ENCODE measurements at places on chromosomes 13 and 19. TPM values are rescaled to one million over a fixed set of nuclear protein-coding genes. Genes with fewer than 3 reads are reported as not detected.

- no peak for DNase-seq
These were observed 858 bp upstream of the USP12 start for GRCh38 chr13:27172495-27172842.

DNA sequence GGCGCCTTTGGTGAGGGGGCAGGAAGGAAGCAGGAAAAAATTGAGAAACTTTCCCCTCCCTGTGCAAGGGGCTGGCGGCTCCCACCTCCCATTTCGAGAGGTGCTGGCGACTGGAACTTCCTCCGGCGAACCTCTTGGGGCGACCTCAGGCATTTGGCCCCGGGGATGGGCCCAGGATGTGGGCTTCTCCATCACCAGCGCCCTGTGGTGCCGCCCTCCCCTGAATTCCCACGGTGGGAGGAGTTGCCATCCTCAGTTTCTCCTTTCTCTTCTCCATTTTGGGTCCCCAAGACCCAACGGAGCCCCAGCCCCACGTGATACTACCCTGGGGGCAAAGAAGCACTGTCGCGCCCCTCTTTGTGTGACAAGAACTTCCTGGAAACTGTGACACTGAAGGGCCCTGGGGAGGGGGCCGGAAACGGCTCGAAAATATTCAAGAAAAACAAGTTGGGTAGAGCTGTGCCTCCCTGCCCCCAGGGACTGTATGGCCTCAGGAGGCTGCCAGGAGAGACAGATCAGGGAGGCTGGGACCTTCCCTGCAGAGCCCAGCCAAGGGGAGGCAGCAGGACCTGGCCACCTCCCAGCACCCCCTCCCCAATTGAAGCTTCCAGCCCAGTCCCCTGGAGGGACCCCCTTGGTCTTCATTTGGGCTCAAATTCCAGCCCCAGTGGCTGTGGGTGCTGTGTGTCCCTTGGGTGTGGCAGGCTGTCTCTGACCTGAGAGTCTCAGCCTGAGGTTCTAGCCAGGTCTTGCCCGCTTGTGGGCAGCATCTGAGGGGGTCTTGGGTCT is 16.2 kb upstream of the AP1M2 start:
- DNase-seq: no peak

GRCh38 chr13:49357694-49358093 is 86.2 kb downstream of the CAB39L start:
- DNase-seq: no peak

GRCh38 chr13:35484384-35484783 is 7.9 kb upstream of the MAB21L1 start:
- DNase-seq: no peak

- no peak for DNase-seq
These were observed 249.6 kb downstream of the TSHZ3 start for GRCh38 chr19:31099515-31100205.

DNA sequence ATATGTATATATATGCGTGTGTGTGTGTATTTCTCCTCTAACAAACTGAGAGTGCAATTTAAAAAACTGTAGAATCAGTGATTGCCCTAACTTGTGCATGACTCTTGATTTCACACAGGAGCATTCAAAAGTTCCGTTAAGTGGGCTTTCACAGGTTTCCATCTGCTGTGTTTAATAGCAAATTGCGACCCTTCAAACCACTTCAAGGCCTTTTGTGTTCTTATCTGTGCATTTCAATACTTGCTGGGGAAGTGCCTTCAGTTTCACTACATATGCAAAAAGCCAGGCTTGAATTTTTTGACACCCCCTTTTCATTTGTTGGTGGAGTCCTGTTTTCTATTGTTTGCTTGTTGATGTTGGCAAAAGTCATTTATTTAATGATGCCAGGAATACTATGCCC is 158.0 kb downstream of the TM9SF2 start:
- no peak for DNase-seq

The CCL25 gene
- total RNA-seq: not detected

DNA sequence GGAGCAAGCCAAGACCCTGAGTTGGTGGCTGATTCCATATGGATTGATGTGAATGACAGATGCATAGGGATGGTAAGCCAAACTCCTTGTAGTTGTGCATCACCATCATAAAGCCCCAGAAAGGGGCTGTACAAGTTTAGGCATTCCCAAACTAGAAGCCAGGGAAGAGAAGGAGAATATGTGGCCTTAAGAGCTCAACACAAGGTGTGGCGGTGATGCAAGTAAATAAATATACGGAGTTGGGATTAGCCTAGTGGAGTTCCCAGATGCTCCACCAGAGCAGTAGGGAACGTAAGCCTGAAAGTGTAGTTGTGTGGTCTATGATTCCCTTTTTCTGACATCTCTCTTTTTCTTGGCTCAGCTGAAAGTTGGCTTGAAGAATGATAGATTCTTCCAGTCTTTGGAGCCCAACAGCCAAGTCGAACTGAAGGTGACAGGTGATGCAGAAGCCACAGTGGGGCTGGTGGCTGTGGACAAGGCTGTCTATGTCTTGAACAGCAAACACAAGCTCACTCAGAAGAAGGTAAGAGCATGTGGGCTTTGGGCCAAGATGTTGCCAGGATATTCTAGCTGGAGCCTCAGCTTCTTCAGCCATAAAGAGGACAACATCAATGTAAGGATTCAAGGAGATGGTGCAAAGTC is 30.1 kb downstream of the RDH8 start:
- no peak for DNase-seq

- no peak for DNase-seq
These were observed 2.0 kb downstream of the RAB8A start for GRCh38 chr19:16113727-16114126.

The U2AF1L4 gene
- total RNA-seq: 6.6 TPM

DNA sequence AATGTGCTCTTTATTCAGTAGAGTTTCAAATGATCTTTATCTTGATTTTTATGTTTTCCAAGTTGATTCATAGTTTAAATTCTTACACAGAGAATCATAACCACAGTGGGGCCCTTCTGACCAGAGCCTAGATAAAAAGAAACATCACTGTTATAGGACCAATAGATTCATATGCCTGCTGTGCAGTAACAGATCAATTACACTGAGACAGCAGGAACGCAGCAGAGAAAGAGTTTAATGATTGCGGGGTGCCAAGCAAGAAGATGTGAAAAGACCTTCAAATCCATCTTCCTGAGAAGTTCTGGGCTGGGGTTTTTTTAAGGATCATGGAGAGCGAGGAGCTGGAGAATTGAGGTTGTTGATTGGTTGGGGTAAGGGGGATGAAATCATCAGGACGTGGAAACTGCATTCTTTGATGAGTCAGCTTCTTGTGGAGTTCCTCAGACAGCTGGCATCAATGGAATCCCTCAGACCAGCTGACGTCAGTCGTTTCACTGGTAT is 346.6 kb downstream of the TBC1D4 start:
- no peak for DNase-seq

The CIC gene
- 36.1 TPM for total RNA-seq

GRCh38 chr13:46041419-46041839 is 11.1 kb downstream of the ZC3H13 start:
- DNase-seq: no peak

- no peak for DNase-seq
These were observed 19.9 kb upstream of the GDF15 start for GRCh38 chr19:18366021-18366435.

- no peak for DNase-seq
These were observed 128.7 kb downstream of the TSHZ3 start for GRCh38 chr19:31220540-31220939.

DNA sequence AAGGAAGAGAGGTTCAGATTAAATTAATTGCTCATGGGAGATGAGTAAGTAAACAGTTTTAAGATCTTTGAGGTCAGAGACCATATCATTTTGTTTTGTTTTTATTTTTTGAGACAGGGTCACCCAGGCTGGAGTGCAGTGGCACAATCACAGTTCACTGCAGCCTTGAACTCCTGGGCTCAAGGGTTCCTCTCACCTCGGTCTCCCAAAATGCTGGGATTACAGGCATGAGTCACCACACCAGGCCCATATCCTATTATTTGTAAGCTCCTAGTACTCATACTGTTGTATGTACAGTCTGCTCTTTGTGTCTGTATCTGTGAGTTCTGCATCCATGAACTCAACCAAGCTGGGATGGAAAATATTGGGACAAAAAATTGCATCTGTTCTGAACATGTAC is 6.0 kb upstream of the RASL11A start:
- no peak for DNase-seq

DNA sequence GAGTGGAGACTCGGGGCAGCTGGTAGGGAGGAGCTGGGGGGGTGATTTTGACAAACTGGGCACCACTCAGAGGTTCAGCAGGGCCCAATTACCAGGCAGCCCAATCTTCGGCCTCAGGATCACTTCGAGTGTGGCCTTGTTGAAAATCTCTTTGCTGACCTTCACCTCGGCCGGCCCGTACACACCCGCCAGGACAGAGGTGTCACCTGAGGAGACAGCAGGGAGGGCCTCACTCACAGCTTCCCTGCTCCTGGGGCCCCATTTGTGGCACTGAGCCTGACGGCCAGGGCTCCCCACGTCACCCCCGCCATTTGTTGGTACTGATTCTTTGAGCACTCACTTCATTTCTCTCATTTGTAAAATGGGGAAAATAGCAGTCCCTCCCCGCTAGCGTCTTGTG is 4.4 kb downstream of the EXOSC5 start:
- no peak for DNase-seq

DNA sequence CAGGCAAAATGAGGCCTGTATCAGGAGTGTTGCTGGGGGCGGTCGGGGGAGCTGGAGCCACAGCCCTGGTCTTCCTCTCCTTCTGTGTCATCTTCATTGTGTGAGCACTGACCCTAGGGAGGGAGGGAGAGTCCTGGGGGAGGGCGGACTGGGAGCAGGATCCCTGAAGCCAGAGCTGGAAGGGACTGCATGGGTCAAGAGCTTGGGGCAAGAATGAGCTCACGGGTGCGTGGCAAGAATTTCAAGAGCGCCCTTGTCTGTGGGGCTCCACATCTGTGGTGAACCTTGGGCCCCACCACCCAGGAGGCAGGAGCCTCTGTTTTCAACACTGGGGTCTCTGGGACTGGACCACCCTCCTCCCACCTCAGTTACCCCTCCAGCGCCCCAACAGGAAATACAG is 4.7 kb downstream of the SIGLEC7 start:
- no peak for DNase-seq

The SIGLEC12 gene
- not detected for total RNA-seq

DNA sequence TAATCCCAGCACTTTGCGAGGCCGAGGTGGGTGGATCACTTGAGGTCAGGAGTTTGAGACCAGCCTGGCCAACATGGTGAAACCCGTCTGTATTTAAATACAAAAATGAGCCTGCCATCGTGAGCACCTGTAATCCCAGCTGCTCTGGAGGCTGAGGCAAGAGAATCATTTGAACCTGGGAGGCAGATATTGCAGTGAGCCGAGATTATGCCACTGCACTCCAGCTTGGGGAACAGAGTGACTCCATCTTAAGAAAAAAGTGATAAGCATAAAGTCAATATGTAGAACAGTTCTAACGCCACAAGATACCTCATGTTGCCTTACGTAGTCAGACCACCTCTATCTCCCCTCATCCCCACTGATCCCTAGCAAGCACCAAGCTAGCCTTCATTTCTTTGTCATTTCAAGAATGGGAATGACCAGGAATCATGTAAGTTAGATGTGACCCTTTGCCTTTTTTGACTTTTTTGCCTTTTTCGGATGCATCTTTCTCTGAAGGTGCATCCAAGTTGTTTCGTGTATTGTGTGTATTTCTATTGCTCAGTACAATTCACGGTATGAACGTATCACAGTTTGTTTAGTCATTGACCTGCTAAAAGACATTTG is 6.4 kb downstream of the RPL21 start:
- DNase-seq: no peak

The KRTDAP gene
- 687 TPM for total RNA-seq

GRCh38 chr19:1093811-1094553 is 1.2 kb downstream of the POLR2E start:
- DNase-seq: no peak

The SHC2 gene
- total RNA-seq: 26.0 TPM

DNA sequence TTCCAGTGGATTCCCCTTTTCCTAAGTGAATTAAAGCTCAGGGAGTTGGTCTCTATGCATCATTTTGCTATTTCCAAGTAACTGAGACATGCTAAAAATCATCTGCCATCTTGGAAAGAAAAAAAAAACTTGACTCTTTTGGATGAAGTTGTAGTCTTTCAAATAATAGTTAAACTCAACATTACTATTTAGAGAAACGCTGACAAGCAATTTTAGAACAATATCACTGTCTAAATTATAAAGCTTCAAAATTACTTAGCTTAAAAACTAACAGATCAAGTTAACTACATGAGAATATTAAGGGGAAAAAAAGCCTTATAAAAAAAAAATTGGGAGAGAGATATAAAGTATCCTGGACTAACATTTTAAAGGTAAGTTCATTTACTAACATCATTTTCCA is 68.5 kb downstream of the STOML3 start:
- DNase-seq: no peak

The CYP4F8 gene
- total RNA-seq: 0.98 TPM

- DNase-seq: no peak
These were observed 2.5 kb downstream of the KDM4B start for GRCh38 chr19:4971424-4971793.

DNA sequence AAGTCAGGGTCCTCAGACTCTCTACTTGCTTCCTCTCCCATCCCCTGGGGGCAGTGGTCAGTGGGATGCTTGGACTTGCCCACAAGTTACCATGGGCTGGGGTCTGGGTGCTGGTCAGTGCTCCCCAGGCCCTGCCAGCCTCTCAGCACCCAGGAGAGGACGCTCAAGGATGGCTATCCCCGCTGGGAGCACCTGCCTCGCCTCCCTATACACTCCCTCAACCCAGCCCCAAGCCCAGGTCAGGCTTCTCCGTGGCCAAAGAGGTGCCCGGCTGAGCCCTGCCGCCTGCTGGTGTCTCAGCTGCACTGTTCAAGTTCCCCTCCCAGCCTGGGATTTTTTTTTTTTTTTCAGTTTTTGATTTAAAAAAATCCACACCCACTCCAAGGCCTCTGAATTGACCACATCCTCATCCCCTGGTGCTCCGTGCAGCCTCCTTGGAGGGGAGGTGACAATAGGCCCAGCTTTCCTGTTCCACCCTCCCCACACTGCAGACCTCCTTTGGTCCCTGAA is 10.8 kb downstream of the F2RL3 start:
- DNase-seq: no peak

GRCh38 chr13:114053026-114053425 is 79.2 kb upstream of the C13orf46 start:
- DNase-seq: no peak

The ZNF284 gene
- 2.2 TPM for total RNA-seq

GRCh38 chr19:48258350-48258749 is 2.6 kb upstream of the CARD8 start:
- no peak for DNase-seq

The ZNF154 gene
- total RNA-seq: 2.2 TPM

The CLPTM1 gene
- 130 TPM for total RNA-seq

GRCh38 chr19:38686530-38686888 is 39.1 kb downstream of the ACTN4 start:
- no peak for DNase-seq

The EID2B gene
- 3.7 TPM for total RNA-seq

GRCh38 chr19:16418597-16418962 is 53.2 kb downstream of the EPS15L1 start:
- no peak for DNase-seq

The ZNF229 gene
- total RNA-seq: 2.0 TPM

- DNase-seq: no peak
These were observed 44.8 kb downstream of the PEX11G start for GRCh38 chr19:7444042-7444441.

GRCh38 chr19:29393915-29394460 is 131.8 kb upstream of the VSTM2B start:
- DNase-seq: no peak
